ENCODE measurements at places on chromosomes 13 and 19. TPM values are rescaled to one million over a fixed set of nuclear protein-coding genes. Genes with fewer than 3 reads are reported as not detected.
A peak's percentile ranks its signal among the peaks of the same experiment; 100 is the strongest.

- DNase-seq, result no peak
Measured at GRCh38 chr13:51524312-51524711, 60.0 kb upstream of the WDFY2 start.

DNA sequence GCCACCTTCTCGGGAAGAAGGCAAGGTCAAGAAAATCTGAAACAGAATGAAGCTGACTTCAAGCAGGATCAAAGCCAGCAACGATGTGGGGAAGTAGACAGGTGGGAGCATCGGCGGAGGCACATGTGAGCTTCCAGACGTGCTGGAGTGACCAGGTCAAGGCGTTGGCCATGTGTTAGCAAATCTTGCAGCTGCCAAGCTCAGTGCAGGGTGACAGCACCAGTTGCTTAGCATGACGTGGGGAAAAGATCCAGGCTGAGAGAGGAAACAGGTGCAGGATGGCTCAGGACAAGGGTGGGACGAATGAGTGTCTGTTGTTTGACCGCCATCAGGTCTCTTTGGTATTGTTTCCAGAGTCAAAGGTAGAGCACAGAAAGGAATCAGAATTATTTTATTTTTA, 92.3 kb downstream of the TNFSF13B start:
- DNase-seq, result no peak

DNA sequence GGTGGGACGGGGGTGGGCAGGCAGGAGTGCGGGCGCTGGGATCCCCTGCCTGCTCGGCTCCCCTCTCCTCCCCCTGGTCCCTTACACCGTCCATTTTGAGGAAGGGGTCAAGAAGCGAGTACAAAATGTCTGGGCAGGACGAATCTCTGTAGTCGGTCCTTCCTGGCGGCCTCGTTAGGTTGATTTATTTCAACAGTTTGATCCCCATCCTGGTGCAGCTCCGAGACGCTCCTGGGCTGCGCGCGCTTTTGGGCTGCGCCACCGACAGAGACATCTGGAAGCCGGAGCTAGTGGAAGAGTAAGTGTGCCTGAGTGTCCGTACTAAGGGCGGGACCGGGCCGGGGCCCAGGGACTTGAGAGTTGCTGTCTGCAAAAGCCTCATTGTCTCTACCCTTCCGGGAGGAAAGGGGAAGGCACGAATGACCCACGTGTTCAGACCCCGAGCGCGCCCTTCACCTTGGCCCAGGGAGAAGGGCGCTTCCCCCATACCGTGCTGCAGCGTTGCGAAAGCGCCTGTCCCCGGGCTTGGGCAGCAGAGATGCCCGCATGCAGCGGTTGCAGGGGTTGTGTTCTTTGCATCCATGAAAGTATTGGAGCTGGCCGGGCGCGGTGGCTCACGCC, 1.8 kb downstream of the ZNF114 start:
- no peak for DNase-seq

ONECUT3 gene
- total RNA-seq, result not detected

- no peak for DNase-seq
Measured at GRCh38 chr13:51240958-51241357, 18.8 kb downstream of the FAM124A start.

DNA sequence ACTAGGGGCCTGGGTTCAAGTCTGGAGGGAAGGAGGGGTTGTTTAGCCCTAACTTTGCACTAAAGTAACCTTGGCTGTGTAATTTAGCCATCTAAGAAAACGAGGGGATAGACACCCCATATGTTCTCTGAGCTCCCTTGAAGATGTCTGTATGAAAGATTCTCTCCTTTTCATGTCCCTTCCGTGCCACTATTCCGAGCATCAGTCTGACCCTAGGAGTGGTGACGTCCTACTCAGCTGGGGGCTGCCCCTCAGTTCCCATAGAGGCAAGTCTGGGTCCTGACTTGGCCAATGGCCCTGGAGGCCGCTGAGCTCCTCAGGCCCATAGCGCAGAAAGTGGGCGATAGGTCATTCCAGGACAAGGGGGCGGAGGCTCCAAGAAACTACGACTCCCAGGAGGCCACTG, 790 bp upstream of the WDFY2 start:
- DNase-seq, result no peak

SBK2 gene
- total RNA-seq, result not detected

DNA sequence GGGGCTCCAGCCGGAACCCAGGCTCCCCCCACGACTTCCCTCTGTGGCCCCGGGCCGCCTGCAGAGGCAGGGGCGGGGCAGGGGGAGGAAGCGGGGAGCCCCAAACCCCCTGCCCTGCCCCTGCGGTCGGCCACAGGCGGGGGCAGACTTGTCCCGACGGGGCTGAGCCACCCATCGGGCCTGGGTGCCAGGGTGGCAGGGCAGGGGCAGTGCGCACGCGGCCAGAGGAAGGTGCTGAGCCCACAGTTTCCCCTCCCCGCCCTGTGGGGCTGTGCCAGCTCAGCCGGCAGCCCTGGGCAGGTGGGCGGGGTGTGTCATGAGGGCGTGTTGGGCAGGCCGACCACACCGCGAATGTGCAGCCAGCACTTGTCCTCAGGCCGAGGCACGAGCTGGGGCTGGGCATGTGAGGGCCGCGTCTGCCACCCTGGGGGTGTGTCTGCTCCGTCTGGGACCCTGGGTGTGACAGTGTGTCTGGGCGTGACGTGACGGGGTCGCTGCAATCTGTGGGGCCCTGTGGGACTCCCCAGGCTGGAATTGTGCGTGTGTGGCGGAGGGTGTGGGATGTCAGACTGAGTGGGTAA, 17.7 kb downstream of the CCDC97 start:
- DNase-seq, result peak; percentile 74

ZNF135 gene
- total RNA-seq, result 0.64 TPM

DNA sequence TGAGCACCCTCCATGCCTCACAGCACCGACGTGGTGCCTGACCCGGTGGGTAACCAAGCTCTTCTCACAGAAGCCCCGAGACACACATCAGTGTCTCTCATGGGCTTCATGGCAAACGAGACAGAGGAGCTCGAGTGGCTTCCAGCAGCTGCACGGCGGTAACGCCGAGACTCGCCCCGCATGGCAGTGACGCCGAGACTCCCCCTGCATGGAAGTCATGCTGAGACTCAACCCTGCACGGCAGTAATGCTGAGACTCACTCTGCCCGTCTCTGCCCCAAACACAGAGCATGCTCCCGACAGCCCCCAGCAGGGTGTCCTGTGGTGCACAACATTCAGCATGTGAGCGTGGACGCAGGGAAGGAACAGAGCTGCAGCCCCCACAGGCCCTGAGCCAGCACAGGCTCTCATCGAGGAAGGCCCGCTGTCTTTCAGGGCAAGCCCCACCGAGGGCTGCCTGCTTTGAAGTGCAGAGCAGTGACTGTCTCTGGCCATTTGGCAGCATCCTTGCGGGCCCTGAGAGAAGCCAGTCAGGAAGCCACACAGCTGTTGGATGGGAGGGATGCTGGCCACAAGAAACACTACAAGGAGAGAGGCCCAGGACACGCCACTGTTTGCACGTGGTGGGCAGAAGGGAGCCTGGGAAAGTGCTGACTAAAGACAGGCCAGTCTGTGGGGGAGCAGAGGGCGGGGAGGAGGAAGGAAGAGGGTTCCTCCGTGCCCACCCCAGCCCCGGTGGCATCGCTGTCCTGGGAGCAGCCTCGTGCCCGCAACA, 9.5 kb downstream of the GAS6 start:
- peak; percentile 32 for DNase-seq

Data from dermis microvascular lymphatic vessel endothelial cell (primary cell).